ENCODE measurements at places on chromosomes 16 and 17. TPM values are rescaled to one million over a fixed set of nuclear protein-coding genes. Genes with fewer than 3 reads are reported as not detected.

DNA sequence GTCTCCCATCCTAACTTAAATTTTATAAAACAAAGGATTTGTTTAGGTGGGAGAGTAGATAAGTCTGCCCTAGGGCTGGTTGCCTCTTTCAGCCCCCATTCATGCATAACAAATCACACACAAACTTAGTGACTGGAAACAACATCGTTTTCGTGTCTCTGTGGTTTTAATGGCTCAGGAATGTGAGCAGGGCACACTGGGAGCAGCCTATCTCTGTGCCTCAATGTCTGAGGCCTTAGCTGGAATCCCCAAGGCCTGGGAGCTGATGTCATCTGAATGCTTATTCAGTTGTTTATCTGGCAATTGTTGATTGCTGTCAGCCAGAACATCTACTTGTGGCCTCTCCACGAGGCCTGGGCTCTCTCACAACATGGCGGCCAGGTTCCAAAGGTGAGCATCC lies 101.9 kb upstream of the HSBP1 start:
- no peak overlapping the region for H3K27ac ChIP-seq
- H3K4me3 ChIP-seq = no peak overlapping the region
- H3K36me3 ChIP-seq = no peaks in the 10 kb centered on the region

DNA sequence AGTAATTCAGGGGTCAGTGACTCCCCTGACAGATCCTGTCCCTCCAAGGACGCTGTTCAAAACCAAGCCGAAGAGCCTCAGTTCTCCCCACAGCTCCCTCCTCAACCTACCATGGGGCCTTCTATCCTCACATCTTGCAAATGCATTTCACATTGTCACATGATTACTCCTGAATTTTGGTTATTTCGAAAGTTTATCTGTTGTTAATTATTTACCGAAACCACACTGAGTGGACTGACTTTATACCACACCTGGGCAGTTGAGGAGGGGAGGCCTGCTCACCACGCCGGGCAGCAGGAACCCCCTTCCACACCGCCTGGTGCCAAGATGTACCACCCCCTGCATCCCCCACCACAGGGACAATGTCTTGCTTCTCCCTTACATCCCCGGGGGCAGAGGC lies 4.7 kb downstream of the TIMP2 start:
- no peak overlapping the region for H3K4me3 ChIP-seq
- no peaks in the 10 kb centered on the region for H3K36me3 ChIP-seq
- no peak for DNase-seq
- peaks cover 18% of the 10 kb centered on the region for H3K4me1 ChIP-seq

DNA sequence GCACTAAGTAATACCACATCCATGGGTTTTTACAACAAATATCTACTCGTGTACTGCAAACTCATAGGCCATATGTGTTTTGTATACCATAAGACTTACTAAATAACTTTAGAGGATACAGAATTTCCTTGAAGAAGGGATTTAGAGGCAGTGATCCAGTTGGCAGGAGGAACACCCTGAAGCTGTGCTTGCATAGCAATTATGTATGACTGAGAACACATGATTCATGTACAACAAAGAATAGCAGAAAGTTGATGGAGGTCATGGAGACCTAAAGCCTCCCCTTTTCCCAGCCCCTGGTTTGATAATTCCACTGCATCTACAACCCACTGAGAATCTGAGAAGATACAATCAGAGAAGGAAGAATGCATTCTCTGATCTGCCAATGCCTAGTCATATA lies 83.8 kb upstream of the PMFBP1 start:
- no peak for DNase-seq
- H3K4me3 ChIP-seq = no peak overlapping the region
- H3K27me3 ChIP-seq = no peaks in the 10 kb centered on the region
- no peaks in the 10 kb centered on the region for H3K36me3 ChIP-seq
- no peak overlapping the region for H3K27ac ChIP-seq

Gene SOX15
- 0.19 TPM for polyA plus RNA-seq

GRCh38 chr17:77246110-77247047 lies 105.6 kb downstream of the SEC14L1 start:
- H3K4me1 ChIP-seq = peaks cover 9% of the 10 kb centered on the region
- no peaks in the 10 kb centered on the region for H3K27me3 ChIP-seq
- no peak overlapping the region for H3K27ac ChIP-seq
- DNase-seq = no peak
- no peaks in the 10 kb centered on the region for H3K36me3 ChIP-seq

Gene TNK1
- polyA plus RNA-seq = 0.22 TPM

DNA sequence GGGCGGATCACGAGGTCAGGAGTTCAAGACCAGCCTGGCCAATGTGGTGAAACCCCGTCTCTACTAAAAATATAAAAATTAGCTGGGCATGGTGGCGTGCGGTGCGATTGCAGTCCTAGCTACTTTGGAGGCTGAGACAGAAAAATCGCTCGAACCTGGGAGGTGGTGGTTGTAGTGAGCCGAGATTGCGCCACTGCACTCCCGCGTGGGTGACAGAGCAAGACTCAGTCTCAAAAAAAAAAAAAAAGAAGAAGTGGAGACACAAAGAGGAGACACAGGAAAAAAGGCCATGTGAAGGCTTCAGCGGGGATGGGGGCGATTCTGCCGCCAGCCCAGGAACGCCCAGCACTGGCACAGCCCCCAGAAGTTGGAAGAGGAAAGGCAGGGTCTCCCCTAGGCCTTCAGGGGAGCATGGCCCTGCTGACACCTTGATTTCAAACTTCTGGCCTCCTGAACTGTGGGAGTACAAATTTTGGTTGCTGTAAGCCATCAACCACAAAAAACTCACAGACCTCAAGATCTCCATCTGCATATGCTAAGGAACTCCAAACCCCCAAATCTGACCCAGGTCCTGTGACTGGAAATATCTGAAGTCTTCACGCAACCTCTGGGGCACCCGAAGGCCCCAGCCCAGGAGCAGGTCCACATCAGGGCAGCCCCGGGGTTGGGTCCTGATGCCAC lies 7.0 kb downstream of the SGSH start:
- DNase-seq = no peak
- H3K4me1 ChIP-seq = no peaks in the 10 kb centered on the region
- H3K27ac ChIP-seq = no peak overlapping the region

DNA sequence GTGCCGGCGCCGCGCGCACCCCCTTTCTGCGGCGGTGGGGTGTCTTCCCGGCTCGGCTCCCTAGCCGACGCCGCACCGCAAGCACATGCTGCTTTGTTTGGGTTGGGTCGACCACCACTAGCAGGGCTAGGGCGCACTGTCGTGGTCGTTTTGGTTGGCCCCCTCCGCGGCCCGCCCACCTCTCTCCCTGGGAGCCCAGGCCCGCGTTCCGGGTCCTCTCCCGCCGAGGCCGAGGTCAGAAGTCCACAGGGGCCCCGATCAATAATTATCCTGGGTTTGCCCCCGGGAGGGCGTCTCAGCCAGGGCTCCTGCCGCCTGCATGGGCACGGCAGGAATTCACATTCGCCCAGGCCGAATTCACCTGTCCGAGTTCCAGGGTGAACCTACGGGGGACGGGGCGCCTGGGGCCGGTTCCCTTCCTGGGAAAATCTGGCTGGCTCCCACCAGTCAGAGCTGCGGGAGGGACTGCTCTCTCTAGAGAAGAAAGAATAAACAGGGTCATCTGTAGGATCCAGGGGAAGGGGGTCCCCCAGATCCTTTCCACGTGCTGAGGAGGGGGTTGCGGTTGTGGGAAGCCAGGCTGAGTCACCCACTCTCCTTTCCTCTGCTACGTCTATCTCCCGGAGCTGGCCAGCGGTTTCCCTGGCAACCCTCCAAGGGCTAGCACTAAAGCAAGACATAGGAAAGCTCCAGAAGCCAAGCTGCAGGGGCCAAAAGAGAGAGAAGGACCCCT lies 584 bp upstream of the STAT5B start:
- no peaks in the 10 kb centered on the region for H3K27me3 ChIP-seq
- peak overlapping the region; percentile 54 for H3K4me3 ChIP-seq
- no peaks in the 10 kb centered on the region for H3K36me3 ChIP-seq
- peak; percentile 83 for DNase-seq

DNA sequence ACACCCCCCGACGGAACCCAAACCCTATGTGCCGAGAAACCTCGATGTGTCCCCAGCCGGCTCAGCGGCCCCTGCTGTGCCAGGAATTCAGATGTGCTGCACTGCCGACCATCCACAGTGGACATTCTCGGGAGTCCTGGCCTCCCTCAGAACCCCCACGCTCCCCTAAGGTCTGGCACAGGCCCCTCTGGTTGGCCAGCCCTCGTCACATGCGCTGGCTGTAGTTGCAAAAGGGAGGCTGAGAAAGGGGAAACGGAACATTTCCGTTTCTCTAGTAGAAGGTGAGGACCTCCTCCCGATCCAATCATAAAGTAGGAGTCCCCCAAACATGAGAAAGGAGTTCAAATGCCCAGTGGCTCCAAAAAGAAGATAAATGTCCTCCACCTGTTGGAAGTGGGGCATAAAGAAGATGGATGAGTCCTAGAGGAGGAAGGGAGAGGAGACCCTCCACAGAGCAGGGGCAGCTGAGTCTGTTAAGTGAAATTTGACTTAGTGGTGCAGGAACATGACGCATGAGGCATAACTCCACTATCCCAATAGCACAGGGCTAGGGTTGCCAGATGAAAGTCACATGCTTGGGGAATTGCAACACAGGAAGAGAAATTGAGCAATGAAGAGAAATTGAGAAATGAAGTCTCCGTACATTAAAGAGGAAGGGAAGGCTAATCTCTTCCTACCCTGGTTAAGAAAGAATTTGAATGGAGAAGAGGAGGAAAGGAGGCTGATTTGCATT lies 49.3 kb upstream of the WSB1 start:
- DNase-seq = peak; percentile 66
- H3K4me1 ChIP-seq = peaks cover 27% of the 10 kb centered on the region
- no peaks in the 10 kb centered on the region for H3K36me3 ChIP-seq
- H3K27ac ChIP-seq = peak overlapping the region; percentile 32

- H3K36me3 ChIP-seq = peaks cover 3% of the 10 kb centered on the region
- H3K27ac ChIP-seq = no peak overlapping the region
- H3K4me3 ChIP-seq = no peak overlapping the region
- H3K4me1 ChIP-seq = peaks cover 6% of the 10 kb centered on the region
- DNase-seq = no peak
- no peaks in the 10 kb centered on the region for H3K27me3 ChIP-seq
These were observed 22.1 kb upstream of the C16orf74 start for GRCh38 chr16:85773044-85773443.

All from endothelial cell of umbilical vein (primary cell).